ENCODE measurements at places on chromosomes 7 and 10. TPM values are rescaled to one million over a fixed set of nuclear protein-coding genes. Genes with fewer than 3 reads are reported as not detected.

The KCTD7 gene
- 2.2 TPM for polyA plus RNA-seq

The AKR1C8 gene
- not detected for polyA plus RNA-seq

The FFAR4 gene
- polyA plus RNA-seq = 2.4 TPM

The HOXA10 gene
- not detected for polyA plus RNA-seq

The FGFBP3 gene
- polyA plus RNA-seq = 1.9 TPM

The CUZD1 gene
- polyA plus RNA-seq = 2,052 TPM

The CTTNBP2 gene
- 4.8 TPM for polyA plus RNA-seq

- DNase-seq = no peak
These were observed 170.9 kb downstream of the LRMDA start for GRCh38 chr10:75602341-75602740.

GRCh38 chr7:106071999-106072714 lies 40.0 kb downstream of the SYPL1 start:
- DNase-seq = peak; percentile 63

DNA sequence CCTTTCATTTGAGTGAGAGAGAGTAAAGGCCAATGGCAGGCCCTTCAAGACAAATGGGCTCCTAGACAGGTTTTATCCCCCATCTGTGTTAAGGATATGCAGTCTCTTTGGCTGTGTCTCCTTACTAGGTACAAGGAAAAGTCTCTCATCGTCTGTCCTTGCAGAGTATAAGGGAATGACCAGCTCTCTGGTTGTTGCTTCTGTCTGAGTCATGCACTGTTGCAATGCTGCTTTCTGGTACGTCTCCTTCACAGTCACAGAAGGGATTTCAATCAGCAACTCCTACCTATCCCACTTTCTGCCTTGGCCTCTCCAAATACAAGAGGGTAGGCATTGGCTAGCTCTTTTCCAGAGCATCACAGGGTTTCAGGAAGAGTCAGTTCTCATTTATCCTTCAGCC lies 48.1 kb downstream of the CTTNBP2 start:
- no peak for DNase-seq

DNA sequence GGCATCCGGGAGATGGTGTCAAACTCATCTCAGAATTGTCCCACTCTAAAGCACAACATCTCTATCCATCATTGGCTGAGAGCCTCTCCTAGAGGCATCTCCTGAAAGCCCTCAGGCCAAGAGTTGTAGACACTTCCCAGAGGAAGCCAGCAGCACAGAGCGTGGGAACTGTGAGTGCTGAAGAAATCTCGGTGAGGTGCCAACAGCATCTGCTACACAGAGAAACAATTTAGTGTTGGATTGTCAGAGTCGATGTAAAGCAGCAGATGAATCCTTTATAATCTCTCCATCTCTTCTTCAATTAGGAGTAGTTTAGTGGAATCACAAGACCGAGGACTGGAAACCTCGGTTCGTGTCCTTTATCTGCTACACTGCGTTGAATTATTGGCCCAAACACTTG lies 172.2 kb downstream of the C7orf25 start:
- DNase-seq = no peak

DNA sequence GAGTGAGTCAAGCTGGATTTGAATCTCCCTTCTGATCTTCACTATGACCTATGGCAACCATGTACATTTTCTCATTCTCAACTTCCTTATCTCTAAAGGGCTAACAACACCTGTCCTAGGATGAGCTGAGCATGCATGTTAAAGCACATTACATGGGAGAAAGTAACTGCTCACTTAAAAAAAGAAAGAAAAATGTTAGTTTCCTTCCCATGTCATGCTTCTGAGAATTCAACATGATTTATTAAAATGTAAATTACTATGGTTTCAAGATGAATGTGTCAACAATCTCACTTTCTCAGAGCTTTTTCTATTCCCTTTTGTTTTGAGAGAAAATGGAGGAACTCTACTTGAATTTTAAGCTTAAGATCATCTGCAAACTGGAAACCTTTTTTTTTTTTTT lies 295.3 kb downstream of the SKIDA1 start:
- no peak for DNase-seq

- DNase-seq = no peak
These were observed 54.7 kb upstream of the EGR2 start for GRCh38 chr10:62870866-62871265.

- no peak for DNase-seq
These were observed 144.2 kb upstream of the TNRC18 start for GRCh38 chr7:5567790-5568189.

DNA sequence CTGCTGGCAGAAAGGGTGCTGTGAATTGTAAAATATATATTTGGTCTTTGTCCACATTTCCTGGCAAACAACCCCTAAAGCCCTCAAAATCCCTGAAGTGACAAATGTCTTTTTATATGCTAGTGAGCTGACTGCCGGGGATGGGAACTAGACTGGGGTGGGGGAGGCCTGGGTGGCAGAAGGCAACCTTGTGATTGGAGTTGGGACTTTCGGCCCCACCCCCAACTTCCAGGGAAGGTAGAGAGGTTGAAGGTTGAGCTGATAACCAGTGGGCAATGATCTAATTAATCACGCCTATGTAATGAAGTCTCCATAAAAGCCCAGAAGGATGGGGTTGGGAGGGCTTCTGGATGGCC lies 2.7 kb downstream of the EPHA1 start:
- DNase-seq = no peak

DNA sequence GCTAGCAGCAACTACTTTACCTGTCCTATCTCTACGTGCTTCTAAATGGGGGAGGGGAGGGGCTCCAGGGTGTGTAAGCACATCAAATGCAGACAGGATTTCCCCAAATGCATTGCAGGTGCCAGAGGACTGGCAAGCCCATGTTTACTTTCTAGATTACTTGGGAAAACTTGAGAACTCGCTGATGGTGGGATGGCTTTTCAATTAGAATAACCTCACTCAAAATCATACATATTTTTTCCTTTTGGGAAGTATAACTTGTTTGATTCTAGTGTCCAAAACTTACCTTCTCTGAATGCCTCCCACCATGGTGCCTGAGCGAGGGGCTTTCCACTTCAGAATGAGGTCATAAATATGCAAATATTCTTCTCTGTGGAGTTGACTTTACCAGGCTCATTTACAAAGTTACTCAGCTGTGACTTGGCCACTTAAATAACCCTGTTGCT lies 191.3 kb upstream of the RHOBTB1 start:
- DNase-seq = no peak

- peak; percentile 48 for DNase-seq
These were observed 10.3 kb downstream of the MNX1 start for GRCh38 chr7:156999958-157000726.

DNA sequence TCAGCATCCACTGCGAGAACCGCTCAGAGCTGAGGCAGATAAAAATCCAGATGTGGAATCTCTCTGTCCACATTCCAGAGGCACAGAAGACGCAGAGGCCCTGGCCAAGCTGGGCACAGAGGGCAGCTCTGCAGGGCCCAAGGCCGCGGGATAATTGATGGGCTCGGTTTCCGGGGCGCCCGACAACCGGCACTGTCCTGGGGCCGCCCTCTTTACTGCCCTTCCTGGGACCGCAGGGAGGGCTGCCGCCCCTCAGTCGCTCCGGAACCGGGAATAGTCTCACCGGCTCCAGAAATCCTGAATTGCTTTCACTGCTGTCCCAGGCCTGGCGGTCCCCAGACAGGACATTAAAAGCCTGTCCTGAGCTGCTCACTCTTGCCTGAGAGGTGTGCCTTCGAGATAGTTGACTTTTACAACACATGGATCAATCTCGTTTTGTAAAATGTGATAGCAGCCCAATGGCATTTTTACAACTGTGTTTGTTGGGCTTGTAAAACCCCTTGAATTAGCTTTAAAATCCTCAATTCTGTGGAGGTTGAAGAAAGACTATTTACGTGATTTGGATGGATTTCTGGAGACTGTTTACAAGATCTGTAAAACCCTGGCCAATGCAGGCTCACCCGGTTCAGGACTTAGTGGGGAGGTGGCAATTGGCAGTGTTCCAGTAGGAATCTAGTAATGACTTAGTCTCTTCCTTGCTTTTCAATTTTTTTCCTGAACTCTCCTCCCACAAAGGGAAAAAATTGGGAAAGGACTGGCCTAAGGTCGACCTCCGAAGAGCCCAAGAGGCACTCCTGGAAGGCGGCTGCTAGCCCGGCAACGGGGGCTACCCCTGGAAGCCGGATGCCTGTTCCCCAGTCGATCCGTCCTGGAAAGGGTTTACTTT lies 1.4 kb upstream of the HOXA6 start:
- DNase-seq = peak; percentile 46

GRCh38 chr7:1950066-1950451 lies 280.0 kb downstream of the ELFN1 start:
- no peak for DNase-seq

- DNase-seq = no peak
These were observed 544.5 kb upstream of the SORCS1 start for GRCh38 chr10:107708981-107709380.

- DNase-seq = no peak
These were observed 16.0 kb upstream of the ZNF273 start for GRCh38 chr7:64886956-64887545.

DNA sequence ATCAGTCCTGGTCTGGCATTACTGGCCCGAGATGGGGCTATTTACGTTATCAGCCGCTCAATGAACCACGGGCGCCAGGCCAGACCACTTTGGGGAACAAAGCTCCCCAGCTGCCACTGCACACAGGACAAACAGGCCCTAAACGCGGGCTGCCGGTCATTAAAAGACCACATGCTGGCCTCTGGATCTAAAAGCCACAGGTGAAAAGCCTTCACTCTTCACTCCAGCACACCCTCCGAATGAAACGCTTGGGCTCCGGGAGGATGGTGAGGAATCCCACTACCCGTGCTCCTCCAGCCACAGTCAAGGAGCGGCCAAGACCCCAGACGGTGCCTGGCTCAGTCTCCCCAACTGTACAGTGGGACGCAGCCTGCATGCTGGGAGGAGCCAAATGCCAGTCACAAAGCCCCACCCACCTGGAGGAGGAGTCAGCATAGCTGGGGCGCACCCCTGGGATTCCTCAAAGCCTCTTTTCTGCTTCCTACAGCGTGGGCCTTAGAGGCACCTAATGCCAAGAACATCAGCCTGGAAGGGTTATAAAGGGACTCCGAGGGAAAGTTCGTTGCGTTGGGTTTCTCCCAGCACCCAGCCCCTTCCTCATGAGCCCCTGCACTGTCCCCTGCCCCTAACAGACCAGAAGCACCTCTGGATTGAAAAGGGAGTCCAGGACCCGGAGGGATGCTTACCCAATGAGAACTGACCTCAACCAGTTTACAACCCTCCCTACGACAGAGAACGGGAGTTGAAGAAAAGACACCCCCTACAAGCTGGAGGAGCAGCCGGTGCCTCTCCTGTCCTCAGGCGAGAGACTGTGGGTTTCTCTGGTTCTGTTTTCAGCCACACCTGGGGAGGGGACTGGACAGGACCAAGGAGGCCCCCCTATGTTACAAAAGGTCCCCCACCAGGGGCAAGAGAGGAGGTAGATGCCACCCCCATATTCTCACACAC lies 4.7 kb downstream of the PDGFA start:
- DNase-seq = peak; percentile 60

GRCh38 chr7:3399858-3400257 lies 98.8 kb downstream of the SDK1 start:
- DNase-seq = no peak

DNA sequence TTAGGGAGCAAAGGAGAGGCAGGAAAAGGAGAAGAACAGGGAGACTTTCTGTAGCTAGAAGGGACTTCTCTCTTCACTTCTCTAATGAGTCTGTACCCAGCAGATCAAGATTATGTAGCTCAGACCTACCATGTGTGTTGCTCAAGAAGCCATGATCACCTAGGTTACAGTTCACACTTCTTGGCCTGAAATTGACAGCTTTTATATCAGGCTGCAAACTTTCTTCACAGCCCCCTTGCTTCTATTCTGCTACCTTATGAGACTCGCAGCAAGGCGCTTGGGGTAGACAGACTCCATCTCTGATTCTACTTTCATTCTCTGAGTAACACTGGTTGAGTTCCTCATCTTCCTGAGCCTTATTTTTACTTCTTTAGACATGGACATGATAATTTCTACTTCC lies 19.6 kb upstream of the GIMAP2 start:
- no peak for DNase-seq

- no peak for DNase-seq
These were observed 33.2 kb downstream of the PITRM1 start for GRCh38 chr10:3139216-3139910.

- DNase-seq = no peak
These were observed 73.2 kb upstream of the CHST15 start for GRCh38 chr10:124166431-124167125.

All from pancreas (tissue), 10 donors.